ENCODE measurements at places on chromosomes 7 and 10.

DNA sequence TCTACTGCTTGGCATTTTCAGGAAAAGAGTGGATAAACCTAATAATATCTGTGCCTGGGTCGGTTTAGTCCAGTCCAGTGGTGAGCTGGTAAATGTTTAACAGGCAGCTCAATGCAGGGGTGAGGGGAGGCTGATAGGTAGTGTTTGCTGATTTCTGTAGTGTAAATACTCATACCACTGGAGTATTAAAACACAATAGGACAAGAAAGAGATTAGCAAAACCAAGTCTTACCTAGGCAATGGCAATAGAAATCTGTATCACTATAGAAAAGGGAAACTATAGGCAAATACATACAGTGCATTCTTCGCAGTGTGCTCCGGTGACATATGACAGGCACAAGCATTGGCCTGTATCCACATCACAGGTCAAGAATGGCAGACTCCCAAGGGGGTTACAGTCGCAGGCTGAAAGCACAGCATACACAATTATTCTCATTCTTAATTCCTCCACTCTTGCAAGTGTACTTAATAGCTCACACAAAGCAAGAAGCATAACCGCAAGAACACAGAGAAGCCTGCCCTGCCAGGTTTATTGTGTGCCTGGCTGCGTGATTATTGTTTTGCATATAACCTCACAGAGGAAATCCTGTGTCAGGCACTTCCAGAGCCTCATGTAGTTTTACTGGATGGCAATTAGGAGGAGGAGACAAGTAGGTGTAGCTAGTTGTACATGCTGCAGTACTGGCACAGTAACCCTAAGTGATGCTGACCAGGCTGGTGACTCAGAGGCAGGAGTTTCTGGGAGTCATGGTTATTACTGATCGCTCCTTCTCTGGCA is 35.0 kb downstream of the LAMB4 start:
- peak; percentile 63 for DNase-seq

- no peak for DNase-seq
Measured at GRCh38 chr10:61901829-61902444, 438 bp downstream of the ARID5B start.

- no peak for DNase-seq
Measured at GRCh38 chr7:108499566-108499965, 26.4 kb downstream of the PNPLA8 start.

DNA sequence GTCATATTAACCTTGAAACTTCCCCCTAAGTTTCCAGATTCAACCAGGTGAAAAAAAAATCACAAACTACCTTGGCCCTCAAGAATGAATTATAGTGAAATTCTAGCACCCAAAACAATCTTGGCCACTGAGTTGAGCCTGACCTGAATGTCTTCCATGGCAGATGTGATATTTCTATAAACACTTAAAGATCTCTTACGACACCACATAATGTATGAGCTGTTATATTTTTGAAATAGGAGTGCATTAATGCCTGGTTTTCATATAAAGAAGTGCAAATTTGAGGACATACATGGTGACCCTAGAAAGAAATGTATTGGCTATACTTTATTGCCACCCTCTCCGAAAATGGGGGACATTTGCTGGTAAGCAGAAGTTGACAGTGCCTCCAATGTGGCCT is 584.1 kb upstream of the KCND2 start:
- DNase-seq, result no peak

DNA sequence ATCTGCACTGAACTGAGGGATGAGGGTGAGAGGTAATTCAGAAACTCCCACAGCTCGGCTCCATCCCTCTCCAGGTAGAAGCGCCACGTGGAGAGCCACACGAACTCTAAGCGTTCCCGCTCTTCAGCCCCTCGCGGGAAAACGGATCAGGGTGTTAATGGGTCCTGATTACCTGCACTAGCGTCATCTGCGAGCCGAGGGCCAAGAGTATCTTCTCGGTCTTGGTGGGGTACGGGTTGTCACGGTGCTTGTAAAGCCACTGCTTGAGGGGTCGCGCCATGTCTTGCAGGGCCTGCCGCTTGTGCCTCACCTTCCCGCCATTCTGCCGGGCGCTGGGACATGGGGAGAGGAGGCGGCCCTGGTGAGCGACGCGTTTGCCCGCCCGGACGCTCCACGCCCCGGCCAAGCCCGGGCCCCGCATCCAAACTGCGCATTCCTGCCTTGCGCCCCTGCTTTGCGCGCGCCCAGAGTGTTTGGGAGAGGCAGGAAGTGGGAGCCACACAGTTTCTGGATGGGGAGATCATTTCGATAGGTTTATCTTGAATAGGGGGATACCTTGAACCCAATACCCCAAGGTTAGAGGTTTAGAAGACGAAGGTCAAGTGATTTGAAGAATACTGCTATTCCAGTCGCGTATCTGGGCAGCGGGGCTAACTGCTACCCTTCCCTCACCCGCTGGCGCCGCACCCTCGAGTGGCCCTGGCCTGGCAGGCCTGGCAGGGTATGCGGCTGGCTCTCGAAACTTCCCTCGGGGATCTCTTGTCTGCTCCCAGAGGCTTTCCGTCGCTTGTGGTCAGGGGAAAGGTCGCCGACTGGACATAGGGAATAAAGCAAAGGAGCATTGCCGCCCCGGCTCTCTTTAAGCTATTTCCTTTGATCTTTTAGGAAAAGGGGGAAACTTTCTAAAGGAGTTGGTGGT is 4.2 kb downstream of the MKX start:
- DNase-seq, result no peak

DNA sequence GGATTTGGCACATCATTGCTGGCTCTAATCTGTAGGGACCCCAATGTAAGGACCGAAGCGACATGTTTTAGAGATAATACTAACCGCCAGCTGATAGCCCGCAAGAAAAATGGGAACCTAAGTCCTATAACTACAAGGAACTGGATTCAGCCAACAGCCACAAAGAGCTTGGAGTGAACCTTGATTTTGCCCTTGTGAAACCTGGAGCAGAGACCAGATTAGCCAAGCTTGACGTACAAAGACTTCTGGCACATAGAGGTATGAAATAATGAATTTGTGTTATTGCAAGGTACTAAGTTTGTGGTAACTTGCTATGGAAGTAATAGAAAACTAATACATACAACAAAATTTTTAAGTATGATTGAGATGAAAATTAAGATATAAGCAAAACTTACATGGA is 246.9 kb downstream of the AGMO start:
- no peak for DNase-seq

DNA sequence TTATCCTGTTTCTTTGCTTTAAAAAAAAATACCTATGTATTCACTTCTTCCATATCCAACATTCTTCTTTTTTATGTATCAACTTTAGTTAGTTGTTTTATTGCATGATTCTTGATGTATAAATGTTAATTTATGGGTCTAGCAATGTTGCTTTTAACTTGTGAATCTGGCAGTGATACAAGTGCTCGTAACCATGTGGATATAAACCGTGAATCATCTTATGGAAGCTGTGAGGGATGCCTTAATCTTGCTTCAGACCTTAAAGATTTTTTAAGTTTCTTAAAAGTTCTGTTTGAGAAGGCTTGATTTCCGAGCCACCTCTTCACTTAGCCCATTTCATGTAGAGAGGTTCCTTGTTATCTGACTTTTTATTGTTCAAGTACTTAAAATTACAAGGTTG is 25.9 kb downstream of the HELLS start:
- no peak for DNase-seq

DNA sequence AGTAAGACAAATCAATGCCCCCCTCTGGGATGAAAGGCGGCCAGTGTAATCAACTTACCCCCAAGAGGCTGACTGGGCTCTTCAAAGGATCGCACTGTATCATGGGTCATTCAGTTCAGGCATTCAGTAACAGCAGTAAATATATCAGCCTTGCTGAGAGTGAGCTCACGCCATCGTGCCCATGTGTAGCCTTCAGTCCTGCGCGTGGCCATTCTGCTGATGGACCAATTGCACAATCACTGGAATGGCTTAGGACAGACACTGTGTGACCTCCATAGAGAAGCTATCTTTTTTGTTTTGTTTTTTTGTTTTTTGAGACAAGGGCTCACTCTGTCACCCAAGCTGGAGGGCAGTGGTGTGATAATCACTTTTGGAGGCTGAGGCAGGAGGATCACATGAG is 9.1 kb upstream of the PRKRIP1 start:
- DNase-seq, result no peak

GRCh38 chr7:130865408-130866236 is 131.6 kb upstream of the KLF14 start:
- no peak for DNase-seq

DNA sequence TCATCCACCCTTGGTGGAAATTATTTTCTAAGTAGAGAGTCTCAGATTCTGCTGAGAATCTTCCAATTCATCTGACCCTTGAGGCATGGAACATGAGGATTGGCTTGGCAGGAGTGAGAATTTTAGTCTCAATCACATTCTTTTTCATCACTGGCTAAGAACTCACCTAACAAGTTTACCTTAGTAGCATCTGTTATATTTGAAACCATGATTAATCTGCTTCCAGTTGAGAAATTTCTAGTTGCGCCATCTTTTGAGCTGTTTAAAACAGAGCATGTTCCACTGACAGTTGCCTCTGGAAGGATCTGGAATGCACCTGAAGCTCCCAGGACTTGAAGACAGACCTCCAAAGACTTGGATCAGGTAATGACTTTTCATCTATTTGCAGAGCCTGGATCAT is at the start of gene LIPK:
LIPK (plus strand) TSS at position 292 of the 400 bp plus-strand sequence. CDS start 18,295 bp downstream, outside the sequence.
- DNase-seq, result no peak

DNA sequence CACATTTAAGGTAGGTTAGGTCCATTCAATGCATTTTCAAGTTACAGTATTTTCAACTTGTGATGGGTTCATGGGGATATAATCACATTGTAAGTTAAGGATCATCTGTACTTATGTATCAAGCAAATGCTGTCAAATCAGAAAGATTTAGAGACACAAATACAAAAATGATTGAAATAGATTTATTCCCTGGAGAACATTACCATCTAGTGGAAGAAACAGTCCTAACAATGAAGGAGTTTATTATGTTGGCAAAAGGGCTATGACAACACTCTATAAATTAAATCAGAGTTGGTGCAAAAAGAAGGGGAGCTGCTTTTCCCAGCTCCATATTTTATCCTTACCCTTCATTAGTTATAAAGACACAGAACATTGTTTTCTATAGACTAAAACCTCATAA is 69.0 kb downstream of the PRSS58 start:
- no peak for DNase-seq

GRCh38 chr10:24701447-24701846 is 22.2 kb downstream of the ARHGAP21 start:
- DNase-seq, result no peak

DNA sequence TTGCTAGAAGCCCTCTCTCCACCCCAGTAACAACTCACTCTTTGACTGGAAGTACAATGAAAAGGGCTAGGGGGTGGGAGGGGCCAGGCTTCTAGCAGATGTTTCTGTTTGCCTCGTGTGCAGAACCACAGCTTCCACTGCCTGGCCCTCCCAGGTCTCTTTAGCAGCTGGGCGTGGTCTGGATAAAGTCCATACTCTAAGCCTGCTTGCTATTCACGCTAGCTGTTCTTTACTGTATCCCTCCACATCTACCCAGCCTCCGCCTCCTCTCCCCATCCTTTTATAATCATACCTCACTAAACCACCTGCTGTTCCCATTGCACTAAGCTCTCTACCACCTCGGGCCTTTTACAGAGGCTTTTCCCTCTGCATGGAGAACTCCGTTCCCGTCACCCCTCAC is 288.8 kb downstream of the CAMK1D start:
- DNase-seq, result no peak

DNA sequence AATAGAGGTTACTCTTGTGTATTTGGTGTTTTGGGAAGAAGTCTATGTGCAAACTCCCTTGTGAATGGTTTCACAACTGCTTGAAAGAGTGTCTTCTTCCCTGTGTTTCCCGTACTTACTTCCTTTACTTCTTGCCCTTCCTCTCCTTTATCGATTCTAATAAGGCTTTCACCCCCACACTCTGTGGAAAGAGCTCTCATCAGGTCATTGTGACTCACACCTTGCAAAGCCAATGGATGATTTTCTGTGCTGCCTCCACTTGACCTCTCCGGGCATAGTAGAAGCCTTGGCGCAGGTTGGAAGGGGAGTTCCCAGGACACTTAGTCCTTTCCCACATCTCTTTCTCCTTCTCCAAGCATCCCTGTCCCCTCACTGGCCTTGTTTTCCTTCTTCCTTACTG is 6.2 kb upstream of the TSPAN15 start:
- DNase-seq, result no peak

DNA sequence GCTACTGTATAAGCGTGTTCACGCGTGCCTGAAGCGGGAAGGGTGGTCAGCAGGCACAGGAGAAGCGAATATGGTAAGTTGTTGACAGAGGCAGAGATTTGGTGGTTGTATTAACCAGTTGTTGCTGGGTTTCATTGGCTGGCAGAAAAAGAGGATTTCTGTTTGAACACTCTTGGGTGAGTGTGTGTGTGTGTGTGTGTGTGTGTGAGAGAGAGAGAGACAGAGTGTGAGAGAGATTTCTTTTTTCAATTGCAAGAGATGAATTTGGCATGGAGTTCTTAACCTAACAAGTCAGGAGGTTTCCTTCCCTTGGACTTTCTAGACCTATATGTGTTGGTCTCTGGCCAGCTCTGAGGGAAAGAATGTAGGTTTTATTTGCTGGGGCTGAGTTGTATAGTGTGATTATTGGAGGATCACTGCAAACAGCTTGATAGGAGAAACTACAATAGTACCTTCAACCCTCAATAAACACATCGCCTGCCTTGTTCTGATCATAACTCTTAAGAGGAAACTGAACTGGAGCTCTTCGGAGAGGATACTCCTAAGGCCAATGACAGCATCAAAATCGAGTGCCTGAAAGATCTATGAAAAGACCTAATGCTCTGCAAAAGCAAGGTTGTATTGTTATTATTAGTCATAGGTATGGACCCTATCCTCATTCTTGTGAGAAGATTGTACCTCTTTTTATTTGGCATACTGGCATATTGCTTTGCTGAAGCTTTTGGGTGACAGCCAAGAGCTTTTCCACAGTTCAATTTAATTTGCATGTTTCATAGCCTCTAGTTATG is 1.2 kb downstream of the MCU start:
- no peak for DNase-seq

GRCh38 chr10:22320591-22321155 is at the start of gene BMI1:
BMI1 (plus strand) TSS chr10:22321099; CDS start chr10:22326450, 5,351 bp downstream.
- DNase-seq, result peak; percentile 90

DNA sequence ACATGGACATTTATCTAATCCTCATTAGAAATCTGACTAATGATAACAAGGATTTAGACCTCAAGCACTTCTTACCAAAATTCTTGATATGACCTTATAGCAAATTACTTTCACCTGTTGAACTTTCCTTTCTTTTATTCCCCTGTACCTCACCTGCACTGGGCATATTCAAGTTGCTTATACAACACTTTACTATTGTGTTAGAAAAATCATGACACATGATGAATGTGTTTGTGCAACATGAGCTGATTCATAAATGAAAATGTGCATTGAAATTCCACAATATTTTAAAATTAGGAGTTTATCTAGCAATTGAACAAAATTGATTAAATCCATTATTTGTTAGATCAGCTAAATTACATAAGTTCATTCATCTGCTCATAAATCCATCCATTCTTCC is 160.6 kb downstream of the CFTR start:
- DNase-seq, result no peak

DNA sequence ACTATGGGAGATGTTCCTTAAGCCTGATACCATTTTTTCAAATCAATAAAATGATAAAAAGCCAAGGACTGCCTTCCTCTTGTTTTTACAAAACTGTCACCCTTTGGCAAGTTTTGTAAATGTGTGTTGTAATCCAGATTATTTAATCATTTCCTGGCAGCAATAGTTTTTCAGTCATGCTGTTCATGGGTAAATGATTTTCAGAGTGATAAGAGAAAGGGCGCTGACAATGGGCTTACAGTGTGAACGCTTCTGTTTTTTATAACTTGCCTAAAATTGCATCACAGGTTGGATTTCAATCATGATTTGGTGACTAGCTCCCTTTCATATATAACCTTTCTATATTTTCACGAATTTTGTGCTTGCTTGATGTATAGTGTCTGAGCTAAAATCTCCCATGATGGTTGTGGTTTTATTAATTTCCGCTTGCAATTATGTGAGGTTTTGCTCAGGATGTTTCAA is 19.0 kb upstream of the DMBT1 start:
- no peak for DNase-seq

Data from H54 (cell line).